Hematopoietic multipotent progenitor cell treated with erythropoietin and hydrocortisone succinate and interleukin-3 and kit ligand, for 17 days (in vitro differentiated cells): ENCODE measurements at places on chromosomes 7 and 10.

- no peak for DNase-seq
These were observed 238.9 kb upstream of the GPR26 start for GRCh38 chr10:123427165-123427786.

DNA sequence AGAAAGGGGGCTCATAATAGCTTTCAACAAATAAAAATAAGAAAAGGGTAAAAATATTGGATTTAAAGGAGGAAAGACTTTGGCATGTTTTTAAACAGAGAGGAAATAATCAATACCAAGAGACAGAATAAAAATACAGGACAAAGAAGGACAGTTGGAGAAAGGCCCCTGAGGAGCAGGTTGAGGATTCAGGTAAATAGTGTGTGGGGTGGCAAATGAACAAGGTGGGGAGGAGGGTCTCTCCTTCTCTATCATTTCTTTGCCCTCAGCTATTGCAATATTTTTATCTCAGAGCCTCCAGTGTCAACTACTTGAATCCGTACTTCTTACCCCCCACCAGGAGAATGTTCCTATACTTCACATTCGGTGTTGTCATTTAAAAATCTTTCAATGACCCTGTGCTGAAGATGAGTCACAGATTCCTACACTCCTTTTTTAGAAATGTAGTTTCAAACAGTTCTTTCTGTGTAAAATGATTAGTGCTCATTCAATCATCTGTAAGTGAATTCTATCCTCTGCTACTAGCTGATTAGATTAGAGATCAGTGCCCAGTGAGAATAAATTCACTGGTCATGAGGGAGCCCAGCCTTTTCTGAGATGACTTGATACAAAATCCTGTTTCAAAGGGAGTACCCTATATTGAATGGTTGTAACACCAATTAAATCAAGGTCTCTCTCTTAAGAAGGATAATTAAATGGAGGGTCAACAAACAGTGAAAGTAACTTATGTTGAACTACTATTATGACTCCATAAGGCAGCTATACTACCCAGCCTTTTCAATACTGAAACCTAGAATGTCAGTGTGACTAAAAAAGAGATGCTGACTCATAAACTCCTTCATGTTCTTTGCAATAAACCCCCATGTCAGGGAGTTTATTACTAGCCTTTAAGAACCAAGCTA lies 50.4 kb upstream of the WNT16 start:
- DNase-seq: no peak

- DNase-seq: no peak
These were observed 76.7 kb downstream of the SHH start for GRCh38 chr7:155735442-155736115.

GRCh38 chr7:3056234-3057065 lies 12.8 kb upstream of the CARD11 start:
- no peak for DNase-seq

DNA sequence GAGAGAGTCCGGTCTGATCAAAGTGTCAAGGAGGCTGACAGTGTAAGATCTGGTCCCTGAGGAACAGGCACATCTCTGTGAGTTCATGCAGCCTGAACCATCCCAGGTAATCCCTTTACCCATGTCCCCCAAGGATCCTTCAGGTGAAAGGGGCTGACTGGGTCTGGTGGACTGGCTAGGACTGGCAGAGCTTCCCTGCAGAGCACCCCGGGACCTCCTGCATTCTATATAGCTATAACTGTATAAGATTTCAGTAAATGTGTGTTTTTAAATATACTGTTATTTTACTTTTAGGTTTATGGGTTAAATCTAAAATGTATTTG lies 246.8 kb downstream of the ELMO1 start:
- no peak for DNase-seq

GRCh38 chr10:65618126-65618525 lies 1307.7 kb upstream of the LRRTM3 start:
- DNase-seq: no peak

DNA sequence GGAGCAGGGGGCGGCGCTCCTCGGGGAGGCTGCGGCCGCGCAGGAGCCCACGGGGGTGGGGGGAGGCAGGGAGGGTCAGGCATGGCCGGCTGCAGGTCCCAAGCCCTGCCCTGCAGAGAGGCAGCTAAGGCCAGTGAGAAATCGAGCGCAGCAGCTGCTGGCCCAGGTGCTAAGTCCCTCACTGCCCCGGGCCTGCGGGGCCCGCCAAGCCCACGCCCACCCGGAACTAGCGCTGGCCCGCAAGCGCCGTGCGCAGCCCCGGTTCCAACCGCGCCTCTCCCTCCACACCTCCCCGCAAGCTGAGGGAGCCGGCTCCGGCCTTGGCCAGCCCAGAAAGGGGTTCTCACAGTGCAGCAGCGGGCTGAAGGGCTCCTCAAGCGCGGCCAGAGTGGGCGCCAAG lies 28.3 kb upstream of the TES start:
- DNase-seq: no peak

DNA sequence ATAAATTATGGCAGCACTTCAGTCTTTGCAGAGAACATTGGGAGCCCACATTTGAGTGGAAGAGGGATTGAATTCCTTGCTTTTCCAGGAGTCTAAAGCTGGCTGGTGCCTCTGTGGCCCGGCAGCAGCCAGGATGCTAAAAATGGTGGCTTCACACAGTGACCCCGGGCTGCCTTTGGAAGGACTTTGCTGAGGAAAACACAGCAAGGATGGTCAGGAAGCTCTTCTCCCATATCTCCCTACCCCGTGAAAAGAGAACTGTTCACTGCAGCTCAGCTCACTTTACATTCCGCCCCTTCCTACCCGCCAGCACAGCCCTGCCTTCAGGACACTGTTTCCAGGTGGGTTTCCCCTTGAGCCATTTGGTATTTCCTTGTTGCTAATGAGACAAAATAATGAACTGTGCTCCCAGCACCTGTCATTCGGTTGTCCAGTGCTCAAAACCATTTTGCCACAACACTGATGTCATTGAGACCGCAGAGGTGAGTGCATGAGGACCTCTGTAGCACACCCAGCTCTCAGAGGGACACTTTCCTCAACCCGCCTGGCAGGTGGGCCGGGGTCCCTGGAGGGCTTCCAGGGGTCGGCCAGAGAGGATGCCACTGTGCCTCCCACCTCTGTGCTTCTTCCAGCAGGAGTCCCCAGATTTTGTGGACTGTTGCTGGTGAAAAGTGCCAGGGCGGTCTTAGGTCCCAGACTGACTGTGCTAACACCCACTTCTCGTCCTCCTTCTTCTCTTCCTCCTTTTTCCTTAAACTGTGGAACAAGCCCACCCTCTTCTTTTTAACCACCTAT lies 255.7 kb upstream of the PPP2R2D start:
- DNase-seq: no peak

GRCh38 chr7:115410972-115411686 lies 489.2 kb downstream of the MDFIC start:
- no peak for DNase-seq

DNA sequence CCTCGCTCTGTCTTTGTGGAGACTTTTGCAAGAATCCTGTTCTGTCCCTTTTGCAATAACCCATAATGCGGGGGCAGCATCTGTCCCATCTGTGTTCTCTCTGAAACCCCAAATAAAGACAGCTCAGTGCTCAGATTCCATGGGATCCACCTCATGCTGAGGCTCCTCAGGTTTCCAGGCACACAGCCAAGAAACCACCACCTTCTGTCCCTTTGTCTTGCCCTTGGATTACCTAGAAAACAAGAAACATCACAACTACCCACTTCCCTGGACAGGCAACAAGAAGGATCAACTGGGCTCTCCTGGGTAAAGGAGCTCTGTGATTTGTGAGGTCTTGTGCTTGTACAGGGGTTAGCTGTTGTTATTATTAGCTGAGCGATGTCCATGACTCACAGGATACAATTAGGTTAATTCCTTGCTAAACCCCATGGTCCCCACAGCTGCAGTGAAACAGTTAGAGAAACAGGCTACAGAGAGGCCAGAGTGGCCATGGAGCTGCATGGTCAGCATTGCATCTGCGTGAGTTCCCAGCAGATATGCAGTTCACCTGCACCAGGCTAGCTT lies 50.2 kb downstream of the CXCL12 start:
- no peak for DNase-seq
